ENCODE measurements at places on chromosomes 16 and 17.

DNA sequence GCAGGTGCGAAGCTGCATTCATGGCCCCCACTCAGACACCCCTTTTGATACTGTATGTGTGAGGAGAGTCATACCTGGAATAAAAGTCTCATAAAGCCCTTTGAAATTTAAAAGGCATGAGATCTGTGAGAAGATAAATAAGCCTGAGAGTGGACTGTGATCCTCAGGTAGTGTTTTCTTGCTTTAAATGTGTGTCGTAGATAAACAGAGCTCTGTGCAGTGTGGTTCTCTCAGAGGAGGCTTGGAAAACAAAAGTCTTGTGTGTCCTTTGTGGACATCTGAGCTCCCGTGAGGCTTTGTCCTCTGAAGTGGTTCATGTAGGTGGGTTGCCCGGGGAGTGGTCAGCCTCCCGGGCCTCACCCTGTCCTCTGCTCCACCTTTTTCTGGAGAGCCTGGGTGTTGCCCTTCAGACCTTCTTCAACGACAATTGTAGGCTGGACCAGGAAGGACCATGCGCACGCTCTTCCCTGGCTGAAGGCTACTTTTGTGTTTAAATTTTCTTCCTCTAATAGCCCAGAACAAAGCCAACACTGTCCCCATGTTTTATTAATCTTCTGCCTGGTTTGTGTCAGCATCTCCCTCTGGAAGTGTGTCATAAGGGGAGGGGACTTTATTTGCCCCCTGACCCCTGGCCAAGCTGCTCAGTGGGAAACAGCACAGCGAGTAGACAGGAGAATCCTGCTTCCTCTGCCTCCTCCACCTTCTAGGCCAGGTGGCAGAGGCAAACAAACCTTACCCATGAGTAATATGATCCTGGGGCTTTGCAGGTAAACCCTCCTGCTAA lies 151.2 kb downstream of the MSI2 start:
- DNase-seq: no peak

DNA sequence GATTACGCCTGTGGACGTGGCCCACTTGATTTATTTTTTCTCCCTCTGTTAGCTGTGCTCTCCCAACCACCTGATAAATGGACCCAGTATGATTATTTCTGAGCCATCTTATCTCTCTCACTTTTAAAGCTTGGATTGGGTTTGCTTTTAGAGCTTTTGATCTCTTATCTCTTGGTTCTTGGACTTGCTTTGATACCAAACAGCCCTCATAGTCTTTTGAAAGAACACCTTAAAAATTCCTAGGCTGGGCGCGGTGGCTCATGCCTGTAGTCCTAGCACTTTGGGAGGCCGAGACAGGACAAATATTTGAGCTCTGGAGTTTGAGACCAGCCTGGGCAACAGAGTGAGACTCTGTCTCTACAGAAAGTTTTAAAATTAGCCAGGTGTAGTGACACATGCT lies 25.8 kb downstream of the SMTNL2 start:
- DNase-seq: no peak

DNA sequence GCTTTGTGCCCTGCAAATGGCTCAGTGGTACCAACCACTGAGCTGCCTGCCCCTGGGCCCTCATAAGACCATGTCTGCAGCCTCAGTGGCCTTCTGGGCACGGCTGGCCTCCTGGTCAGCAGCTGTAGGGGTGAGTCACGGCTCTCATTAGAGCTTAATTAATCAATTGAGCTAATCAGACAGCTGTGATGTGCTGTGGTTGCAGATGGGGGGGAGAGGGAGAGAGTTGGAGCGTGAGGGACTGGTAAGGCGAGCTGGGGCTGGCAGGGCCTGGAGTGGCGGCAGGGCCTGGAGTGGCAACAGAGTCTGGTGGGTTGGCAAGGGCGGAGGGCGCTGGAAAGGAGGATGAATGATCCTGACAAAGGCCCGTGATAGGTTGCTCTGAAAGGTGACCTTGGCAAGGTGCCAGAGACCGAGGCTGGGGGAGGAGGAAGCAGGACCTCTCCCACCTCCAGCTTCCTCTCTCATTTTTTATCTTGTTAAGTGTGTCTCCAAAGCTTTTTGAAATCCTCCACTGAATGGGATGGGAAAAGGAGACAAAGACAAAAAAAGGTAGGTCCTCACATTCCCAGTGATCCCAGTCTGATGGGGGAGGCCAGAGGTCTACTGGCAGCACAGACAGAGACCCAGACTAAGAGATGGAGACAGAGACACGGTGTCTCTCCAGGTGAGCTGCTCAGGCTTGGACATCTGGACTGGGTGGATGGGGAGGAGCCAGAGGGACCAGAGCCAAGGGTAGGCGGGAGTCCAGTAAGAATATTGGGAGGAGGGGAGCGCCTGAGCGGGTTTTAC lies 41.6 kb downstream of the DCAKD start:
- no peak for DNase-seq

- DNase-seq: no peak
Measured at GRCh38 chr16:4870138-4870671, 22.9 kb downstream of the UBN1 start.

DNA sequence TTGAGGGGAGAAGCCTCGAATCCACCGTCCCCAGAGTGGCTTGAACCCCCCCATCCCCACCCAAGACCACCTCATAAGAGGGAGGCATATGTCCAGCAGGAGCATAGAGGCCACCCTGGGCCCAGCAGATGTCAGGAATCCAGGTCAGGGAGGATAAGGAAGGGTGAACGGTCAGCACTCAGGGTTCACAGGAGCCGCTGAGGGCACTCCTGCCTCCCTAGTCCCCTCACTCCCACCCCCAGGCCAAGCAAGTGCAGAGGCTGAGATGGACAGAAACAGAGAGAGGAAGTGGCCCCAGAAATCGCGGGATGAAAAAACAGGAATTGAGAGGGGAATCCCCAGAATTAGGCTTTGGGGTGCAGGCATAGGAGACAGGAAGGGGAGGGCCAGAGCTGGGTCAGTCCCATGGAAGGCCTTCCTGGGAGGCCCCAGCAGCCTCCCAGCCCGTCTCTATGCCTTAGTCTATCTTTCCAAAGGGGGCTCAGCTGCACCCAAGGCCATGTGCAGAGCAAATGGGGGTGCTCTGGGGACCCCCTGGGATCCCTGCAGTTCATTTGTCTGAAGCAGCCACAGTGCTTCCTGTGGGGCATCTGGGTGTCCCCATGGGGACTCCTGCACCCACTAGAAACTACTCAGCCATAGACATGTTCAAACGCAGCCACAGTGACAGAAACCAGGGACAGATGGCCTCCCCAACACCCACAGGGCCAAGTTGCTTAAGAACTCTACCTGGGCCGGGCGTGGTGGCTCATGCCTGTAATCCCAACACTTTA lies 1.7 kb downstream of the CMTM3 start:
- DNase-seq: no peak

- DNase-seq: no peak
Measured at GRCh38 chr16:1209081-1209480, 16.0 kb downstream of the TPSG1 start.

- no peak for DNase-seq
Measured at GRCh38 chr17:49727380-49727779, 19.6 kb upstream of the SLC35B1 start.

- DNase-seq: no peak
Measured at GRCh38 chr17:8552577-8553320, 77.8 kb downstream of the MYH10 start.

DNA sequence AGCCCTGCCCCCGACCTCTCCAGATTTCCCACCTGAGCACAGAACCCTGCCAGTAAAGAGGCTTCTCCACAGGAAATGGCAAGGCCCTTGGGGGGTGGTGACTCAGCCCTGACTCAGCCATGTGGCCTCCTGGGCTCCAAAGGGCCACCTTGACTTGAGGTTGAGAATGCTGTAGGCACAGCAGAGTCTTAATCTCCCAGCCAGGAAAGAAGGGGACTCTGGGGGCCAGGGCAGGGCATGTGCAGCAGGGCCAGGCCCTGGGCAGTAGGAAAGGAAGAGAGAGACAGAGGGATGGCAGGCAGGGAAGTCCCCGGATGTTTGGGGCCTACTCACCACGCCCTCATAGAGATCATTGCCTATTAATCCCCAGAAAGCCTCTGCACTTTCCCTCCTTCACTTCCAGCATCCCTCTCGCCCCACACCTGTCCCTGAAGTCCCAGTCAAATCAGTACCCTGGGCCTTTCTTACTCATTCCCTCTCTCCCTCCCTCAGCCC lies 4.8 kb upstream of the ITGA3 start:
- DNase-seq: peak; percentile 19

DNA sequence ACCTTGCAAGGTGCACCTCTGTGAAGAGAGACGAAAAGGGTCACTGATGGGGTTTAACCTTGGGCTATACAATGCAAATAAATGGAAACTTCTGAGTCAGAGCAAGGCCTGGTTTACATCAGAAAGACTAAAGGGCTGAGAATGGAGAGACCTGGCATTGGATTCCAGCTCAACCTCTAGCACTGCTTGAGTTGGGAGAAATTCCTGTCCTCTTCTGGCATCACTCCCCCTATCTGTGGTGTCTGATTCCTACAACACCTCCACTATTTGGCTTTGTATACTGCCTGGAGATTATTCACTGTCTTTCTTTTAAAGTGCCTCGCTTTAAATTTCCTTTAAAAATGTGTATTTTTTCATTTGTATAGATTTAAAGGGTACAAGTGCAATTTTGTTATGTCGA lies 68.8 kb downstream of the GPR139 start:
- DNase-seq: no peak

DNA sequence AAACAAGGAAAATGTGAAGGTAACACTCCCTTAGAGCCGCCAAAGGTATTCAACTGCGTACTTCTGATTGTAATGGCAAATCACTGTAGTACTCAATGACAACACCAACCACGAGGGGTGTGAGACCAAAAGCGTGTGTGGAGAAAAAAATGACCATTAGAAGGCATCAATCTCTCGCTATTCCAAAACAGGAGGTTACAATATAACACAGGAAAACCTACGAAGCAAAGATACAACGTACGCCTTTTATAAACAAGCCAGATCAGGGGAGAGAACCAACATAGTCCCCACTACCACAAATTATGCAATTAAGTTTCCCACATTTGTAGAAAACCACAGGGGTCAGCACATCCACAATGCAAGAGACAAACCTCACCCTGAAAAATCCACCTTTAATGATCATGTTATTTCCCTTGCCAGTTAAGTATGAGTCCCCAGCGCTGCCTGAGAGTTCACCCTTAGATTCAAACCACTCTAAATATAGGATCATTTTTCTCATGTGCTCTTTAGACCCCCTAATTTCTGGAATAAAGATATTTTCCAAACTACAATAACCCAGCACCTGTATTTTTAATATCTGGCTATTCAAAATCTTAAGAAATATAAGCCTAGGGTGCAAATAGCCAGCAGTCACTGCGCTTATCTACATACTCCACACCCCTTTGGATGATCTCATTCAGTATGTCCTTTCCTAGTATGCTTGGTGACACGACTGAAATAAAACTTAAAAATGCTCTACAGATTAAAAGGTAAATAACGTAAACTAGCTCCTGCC lies 12.4 kb downstream of the TEX14 start:
- no peak for DNase-seq

GRCh38 chr16:19281246-19281645 lies 4.3 kb upstream of the CLEC19A start:
- no peak for DNase-seq

DNA sequence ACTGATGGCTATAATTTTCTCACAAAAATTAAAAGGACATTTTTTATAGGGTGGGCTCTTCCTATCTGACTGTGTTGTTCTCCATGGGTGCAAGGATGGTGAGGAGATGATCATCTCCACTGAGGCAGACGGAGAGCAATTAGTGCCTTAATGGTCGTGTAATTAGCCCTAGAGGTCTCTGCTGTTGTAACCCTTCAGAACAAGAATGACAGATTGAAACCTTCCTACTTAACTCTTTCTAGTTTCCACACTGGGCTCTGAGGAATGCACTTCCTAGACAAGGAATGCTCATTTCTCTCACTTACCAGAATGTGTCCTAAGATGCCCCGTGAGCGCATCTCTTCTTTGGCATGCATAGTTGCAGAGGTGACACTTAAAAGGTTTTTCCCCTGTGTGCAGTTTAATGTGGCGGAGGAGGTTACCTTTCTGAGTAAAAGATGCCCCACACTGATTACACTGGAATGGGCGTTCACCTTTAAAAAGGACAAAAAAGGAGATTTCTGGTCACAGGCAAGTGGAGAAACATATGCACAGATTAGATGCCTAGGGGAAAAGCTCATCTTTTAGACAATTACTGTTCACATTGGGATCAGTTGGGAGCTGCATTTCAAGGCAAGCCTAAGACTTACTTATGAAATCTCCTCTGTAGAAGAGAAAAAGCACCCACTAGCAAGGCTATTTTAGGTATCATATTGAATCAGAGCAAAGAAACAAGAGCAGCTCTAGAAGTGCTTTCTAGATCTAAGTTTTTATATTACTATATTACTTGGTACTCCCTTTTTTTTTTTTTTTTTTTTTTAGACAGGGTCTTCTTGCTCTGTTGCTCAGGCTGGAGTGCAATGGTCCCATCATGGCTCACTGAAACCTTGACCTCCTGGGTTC lies 53.6 kb downstream of the GRB7 start:
- no peak for DNase-seq

DNA sequence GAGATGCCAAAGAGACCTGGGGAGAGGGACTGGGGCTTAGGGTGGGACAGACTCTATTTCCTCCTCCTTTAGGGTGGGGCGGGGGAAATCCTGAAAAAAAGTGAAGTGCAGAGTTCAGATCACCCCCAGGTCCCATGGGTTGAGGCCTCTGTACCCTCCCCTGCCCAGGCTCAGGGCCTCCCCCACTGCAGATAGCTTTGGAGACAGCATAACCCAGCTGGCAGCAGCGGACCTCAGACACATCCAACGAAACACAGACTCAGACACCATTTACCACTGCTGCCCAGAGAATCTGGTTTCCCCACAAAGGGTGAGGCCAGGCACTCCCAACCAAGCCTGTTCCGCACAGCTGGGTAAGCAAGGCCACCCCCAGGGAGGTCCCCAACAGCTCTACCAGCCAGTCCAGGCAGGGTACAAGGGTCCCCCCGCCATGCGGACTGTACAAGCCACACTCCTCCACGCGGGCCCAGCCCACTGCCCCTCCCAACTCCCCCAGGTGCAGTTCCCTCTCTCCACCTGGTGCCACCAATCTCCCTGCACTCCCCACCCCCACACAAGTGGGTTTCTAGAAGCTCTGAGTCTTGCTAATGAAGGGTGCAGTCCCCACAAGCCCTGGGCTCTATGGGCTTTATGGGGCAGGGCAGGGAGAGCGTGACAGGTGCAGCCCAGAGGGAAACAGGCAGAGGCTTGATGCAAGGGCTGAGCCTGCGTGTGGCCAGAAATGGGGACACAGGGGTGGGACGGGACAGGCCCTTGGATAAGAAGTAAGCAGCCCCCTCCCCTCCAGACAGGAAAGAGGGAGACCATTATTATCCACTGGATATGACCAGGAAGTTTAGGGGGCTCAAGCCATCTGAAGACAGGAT lies 8.9 kb downstream of the RHBDF2 start:
- no peak for DNase-seq

DNA sequence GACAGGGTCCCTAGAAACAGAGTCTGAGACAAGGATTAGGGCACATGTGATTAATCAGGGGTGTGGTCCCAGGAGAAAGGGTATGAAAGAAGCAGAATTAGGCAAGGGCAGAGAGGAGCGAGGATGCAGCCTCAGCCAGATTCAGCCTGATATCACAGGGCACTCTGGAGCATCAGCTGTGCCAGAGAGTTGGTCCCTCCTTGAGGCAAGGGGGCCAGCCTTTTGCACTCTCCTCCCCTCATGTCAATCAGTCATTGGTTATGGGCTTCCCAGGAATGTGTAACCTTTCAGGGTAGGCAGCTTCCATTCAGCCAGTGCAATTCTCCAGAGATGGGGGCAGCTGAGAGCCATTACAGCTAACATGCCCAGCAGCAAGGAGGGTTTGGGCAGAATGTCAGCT lies 152.6 kb upstream of the LHX1 start:
- DNase-seq: no peak

Measured in stimulated activated CD8-positive, alpha-beta memory T cell treated with anti-CD3 and anti-CD28 coated beads, Interleukin-15, amount 100 ng/mL, for 1 hour (primary cell).